Activated naive CD4-positive, alpha-beta T cell treated with anti-CD3 and anti-CD28 coated beads, Interleukin-2, amount 50 U/mL, for 16 hours (primary cell): ENCODE measurements at places on chromosomes 6 and 20.
A peak's percentile ranks its signal among the peaks of the same experiment; 100 is the strongest.

GRCh38 chr20:9119776-9120175 is 50.9 kb downstream of the PLCB4 start:
- no peak for DNase-seq

DNA sequence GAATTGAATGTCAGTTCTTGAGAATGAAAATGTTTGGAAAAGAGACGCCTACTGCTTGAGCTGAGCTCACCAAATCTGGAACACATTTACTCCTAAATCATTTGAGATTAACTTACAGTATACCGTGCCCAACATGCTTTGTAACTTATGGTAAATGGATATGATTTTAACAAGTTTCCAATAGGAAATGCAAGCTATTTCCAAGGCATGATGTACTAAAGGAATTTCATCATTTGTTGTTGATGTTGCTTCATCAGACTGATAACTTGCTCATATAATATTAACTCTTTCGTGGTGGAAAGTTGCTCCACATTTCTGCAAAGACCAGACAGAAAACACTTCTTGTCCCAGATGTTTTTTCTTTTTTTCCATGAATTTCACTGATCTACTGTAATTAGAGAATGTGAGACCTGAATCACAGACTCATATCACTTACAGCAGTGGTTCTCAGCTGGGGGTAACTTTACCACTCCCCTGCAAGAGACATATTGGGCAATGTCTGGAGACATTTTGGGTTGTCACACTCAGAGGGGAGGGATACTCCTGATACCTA is 116.6 kb upstream of the TRAF3IP2 start:
- DNase-seq, result no peak

DNA sequence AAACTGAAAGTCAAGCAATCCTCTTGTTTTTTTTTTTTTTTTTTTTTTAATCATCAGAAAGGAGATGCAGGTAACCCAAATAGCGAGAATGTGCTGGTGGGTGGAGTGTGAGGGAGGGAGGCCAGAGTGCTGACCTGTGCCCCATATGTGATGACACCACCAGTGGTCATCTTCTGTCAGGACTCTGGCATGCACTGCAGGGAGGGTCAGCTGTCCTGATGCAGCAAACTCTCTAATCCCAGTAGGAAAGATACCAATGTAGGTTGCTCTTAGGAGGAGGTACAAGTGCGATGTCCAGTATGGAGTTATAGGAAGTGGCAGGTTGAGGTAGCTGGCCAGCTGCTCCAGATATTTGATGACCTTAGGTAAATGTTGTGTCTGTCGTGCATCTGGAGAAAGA is 2.8 kb upstream of the CST4 start:
- DNase-seq, result no peak

DNA sequence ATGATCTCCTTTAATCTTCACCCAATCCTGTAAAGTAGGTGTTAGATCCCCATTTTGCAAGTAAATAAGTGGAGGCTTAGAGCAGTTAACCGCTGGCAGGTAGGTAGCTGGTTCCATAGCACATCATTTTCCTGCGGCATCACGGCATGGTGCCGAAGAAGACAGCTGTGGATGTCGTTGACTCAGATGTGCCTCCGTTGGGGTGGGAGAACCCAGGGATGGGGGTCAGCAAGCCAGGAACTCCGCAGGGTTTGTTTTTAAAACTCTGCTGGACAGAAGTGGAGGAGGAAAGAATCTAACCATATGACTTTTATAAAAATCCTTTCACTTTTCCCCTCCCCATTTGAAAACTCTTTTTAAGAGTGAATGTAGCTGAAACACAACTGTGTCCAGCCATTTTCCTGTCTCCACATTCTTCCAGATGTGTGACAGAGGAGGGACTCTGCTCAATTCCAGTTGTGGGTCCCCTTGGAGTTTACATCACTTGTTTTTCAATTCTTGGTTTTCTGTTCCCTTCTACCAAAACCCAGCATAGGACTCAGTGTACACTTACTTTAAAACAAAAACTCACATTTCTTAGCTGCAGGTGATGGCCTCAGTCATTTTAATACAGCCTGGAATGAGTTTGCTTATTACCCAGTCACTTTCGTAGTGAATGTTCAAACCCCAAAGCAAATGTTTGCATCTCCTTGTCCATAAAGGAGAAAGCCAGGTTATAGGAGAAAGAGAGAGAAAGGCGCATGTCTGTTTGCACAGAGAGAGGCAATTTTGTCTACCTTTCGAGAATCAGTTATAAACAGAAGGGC is 27.6 kb upstream of the PI16 start:
- DNase-seq, result no peak

- DNase-seq, result no peak
Measured at GRCh38 chr20:49228676-49229075, 9.5 kb downstream of the DDX27 start.

DNA sequence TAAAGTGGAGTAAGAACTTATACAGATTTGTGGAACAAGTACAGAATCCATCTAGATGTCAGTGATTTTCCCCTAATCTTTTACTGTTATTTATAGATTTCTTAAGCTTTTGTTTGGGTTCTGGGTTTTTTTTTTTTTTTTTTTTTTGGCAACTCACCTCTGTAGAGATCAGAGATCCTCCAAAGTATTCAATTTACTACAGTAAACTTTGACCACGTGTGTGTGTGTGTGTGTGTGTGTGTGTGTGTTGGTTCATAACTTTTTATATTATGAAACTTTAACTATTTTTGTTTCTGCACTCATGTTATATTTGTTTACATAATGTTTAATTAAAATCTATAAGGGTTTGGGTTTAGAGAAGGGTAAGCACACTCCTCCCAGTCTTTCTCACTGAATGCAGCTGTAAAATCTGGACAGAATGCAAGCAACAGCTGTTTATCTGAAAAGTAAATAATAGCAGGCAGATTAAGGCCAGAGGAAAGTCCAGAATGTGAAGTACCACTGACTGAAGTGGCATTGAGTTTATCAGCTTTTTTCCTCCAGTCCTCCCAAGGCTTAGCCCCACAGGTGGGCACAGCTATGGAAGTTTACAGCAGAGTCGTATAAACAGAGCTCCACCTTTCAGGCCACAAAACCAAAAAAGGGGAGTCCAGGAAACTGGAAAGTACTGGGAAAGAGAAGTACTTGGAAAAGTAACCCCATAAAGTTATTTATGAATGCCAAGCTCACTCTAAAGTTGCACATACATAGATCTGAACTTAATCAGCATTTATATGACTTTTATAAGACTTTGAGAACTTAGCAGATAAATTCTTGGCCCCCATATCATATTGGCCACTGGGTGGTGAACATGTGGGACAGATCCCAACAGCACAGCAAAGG is 43.0 kb upstream of the CD2AP start:
- no peak for DNase-seq

- no peak for DNase-seq
Measured at GRCh38 chr6:167879612-167880011, 52.9 kb downstream of the AFDN start.

- no peak for DNase-seq
Measured at GRCh38 chr6:119612911-119613381, 263.4 kb upstream of the MAN1A1 start.

GRCh38 chr6:1464781-1465370 is 75.5 kb downstream of the FOXF2 start:
- no peak for DNase-seq

- DNase-seq, result no peak
Measured at GRCh38 chr6:8070718-8071117, 6.5 kb upstream of the BLOC1S5 start.

DNA sequence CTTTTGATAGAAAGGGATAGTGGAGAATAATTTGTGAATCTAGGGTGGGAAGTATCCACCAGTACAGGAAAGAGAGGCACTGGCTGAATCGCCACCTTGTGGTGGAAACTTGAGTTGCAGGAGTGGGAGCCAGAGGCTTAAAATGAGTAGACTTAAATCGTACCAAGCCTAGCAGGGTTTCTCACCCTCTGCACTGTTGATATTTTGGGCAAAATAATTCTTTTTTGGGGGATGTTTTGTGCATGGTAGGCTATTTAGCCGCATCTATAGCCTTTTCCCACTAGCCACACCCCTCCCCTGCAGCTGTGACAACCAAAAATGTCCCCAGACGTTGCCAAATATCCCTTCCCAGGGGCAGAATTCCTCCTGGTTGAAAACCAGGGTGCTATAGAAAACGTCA is 119.1 kb downstream of the DHX35 start:
- peak; percentile 78 for DNase-seq

DNA sequence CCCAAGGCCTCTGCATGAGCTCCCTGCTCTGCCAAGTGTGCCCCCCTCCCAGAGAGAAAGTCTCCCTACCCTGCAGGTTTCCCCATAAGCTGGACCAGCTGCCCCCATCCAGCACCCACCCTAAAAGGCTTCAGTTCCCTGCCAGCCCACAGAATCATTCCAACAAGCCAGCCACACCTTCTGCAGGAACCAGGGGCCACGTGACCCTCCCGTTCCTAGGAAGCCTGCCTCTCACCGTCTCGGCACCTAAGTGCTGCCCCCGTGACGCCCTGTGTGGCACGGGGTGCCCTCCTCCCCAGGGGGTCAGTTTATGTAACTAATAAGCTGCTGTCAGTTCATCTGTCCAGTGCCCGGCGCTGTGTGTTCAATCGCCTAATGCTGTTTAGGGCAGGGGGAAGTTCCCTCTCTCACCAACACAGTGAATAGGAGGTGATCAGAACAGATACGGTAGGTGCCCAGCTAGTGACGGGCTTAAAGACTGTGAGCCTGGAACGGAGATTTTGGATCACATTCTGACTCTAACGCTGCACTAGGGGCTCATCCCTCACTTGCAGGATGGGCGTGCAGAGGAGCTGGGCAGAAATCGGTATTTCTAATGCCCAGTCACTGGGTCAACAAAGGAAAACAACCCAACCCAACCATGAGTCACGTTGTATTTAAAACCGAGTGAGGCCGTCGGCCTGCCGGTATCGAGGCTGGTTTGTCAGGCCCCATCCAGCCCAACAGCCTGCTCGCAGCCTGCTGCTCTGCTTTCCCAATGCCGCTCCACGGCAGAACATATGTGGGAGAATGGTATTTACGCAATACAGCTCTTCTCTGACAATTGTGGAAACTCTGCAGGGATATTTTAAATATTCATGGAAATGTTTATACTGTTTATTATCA is 56.0 kb downstream of the RAMACL start:
- no peak for DNase-seq

- DNase-seq, result no peak
Measured at GRCh38 chr6:67683960-67684359, 951.1 kb upstream of the ADGRB3 start.

- DNase-seq, result no peak
Measured at GRCh38 chr6:134910593-134910935, 39.3 kb downstream of the ALDH8A1 start.

DNA sequence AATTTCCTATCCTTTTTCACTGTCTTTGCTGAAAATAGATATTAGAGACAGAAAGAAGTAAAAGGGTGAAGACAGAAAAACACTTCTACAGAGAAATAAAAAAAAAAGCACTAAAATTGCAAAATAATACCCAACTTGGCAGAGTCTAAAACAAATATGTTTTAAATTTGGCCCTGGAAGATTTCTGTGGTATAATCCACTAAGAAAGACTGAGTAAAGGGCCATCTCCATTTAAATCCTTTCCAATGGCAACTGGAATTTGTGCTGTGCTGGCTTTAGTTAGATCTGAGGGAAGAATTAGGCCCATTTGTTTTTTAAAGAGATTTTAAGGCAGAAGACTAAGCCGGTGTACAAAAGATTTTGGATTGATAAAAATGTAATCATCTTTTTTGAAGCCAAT is 321.2 kb downstream of the GJA1 start:
- DNase-seq, result no peak

DNA sequence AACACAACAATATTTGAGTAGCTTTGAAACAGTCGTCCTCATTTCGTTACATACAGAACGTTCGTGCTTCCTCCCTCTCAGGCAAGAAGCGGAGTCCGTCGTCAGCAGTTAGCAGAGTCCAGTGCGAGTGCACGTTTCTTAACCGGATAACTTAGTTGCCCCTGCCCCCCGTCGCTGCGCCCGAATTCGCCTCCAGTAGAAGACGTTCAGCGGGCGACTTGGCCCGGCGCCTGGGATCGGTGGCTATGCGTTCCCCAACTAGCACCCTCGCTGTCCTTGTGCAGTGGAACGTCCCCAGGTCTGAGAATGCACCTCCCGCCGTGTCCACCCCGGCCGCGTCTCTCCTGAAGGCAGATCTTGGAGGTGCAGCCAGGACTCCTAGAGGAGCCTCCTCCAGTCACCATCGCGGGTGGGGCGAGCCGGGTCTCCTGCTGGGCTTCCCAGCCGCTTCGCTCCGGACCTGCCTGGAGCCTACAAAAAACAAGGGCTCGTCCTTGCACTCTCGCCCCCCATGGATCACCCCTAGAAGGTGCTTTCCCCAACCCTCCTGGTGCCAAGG is 910 bp upstream of the PCSK2 start:
- DNase-seq, result no peak

- no peak for DNase-seq
Measured at GRCh38 chr6:21118216-21118780, 475.3 kb upstream of the SOX4 start.

DNA sequence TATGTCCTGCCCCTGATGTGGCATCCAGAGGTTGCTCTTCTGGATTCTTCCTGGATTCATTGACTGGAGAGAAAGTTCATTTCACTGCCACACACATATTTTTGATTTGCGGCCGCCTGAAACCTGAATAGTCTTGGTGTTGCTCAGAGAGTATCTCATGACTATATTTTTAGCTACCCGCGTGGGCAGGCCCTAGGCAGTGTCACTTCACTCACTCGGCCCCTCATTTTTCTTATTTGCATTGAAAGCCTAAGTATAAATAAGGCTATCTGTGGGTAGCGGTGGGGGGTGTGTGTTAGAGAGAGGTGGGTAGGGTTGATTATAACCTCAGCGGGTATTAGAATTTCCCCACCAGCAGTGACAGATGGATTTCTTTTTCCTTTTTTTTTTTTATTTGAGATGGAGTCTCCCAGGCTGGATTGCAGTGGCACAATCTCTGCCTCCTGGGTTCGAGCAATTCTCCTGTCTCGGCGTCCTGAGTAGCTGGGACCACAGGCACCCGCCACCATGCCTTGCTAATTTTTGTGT is 113.5 kb downstream of the JARID2 start:
- no peak for DNase-seq

DNA sequence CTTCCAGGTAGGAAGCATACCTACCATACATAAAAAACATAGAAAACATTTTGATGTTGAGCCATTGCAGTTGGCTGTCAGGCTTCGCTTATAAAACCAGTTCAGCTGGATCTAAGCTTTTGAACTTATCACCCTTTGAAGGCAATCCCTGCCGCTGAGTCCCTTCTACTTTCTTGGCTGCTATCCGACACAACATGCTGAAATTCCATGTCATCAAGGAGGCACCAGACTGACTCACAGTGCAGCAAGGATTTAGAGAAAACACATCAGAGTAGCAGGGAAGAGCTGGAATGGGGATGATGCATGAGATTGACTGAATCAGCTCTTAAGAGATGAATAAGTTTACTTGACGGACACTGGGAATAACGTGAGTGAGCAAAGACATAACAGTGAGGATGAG is 135.0 kb upstream of the MAN1A1 start:
- no peak for DNase-seq

- DNase-seq, result no peak
Measured at GRCh38 chr20:17910828-17911294, 57.7 kb downstream of the SNX5 start.

GRCh38 chr20:50187403-50188051 is 3.1 kb upstream of the CEBPB start:
- no peak for DNase-seq

GRCh38 chr20:19811231-19811630 is 53.2 kb downstream of the RIN2 start:
- DNase-seq, result no peak

- no peak for DNase-seq
Measured at GRCh38 chr6:84749181-84749580, 15.2 kb downstream of the TBX18 start.

GRCh38 chr6:169231790-169232506 is 21.7 kb downstream of the THBS2 start:
- DNase-seq, result no peak

- DNase-seq, result no peak
Measured at GRCh38 chr6:1615853-1616420, 6.2 kb downstream of the FOXC1 start.

- no peak for DNase-seq
Measured at GRCh38 chr6:10429638-10430427, 15.0 kb upstream of the TFAP2A start.
